ENCODE measurements at places on chromosomes 3 and 15.

- no peak for DNase-seq
Measured at GRCh38 chr3:187946163-187946691, 201.0 kb upstream of the BCL6 start.

DNA sequence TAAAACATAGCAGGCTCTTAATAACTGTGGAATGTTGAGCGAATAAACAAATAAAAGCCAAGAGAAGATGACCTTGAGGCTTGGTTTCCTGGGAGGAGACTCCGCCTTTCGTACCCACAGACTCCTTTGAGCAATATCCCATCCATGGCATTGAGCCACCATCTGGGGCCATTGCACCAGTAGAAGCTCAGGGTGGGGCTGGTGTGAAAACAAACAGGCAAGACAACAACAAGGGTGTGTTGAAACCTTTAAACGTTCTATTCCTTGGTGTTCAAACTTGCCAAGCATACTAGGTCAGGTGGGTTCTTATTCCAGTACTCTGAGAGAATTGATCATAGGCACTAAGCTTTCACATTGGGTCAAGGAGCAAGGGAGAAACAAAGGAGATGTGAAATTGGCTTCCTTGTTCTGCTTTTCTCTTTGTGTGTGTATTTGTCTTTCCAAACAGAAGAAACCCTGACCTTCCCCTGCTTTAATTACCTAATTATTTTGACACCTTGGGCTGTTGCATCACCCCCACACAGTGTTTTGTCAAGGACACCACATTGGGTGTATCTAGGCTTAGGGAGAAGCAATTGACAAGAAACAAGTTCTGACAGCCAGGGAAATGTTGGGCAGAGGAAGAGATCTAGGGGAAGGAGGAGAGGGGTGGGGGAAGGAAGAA lies 105.1 kb upstream of the BCL6 start:
- no peak for DNase-seq

GRCh38 chr3:96294143-96294542 lies 520.3 kb upstream of the EPHA6 start:
- DNase-seq = no peak

DNA sequence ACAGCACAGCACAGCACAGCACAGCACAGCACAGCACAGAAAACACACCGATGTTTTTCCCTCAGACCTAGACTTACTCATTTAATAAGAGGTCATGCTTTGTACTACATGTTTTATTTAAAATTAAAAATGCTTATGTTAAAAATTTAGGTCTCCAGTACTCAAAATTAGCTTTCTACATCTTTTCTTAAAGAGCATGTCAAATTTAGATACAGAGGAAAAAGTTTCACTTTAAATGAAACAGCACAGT lies 78.7 kb downstream of the CHAC1 start:
- no peak for DNase-seq

- DNase-seq = no peak
Measured at GRCh38 chr3:173238091-173238490, 97.1 kb upstream of the SPATA16 start.

DNA sequence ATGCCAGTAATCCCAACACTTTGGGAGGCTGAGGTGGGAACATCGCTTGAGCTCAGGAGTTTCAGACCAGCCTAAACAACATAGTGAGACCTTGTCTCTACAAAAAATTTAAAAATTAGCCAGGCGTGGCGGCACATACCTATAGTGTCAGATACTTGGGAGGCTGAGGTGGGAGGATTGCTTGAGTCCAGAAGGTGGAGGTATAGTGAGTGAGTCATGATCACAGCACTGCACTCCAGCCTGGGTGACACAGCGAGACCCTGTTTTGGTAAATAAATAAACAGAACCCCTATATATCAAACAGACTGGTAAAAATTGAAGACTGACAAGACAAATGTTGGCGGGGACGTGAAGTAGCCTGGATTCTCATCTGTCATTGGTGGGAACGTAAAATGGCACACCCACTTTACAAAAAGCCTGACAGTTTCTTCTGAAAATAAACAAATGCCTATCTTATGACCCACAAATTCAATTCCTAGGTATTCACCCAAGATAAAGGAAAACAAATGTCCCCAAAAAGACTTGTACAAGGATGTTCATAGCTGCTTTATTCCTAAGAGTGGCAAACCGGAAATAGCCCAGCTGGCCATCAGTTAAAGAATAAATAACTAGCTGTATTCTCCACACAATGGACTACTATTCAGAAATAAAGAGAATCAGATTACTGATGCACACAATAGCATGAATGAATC lies 47.0 kb upstream of the GK5 start:
- no peak for DNase-seq

DNA sequence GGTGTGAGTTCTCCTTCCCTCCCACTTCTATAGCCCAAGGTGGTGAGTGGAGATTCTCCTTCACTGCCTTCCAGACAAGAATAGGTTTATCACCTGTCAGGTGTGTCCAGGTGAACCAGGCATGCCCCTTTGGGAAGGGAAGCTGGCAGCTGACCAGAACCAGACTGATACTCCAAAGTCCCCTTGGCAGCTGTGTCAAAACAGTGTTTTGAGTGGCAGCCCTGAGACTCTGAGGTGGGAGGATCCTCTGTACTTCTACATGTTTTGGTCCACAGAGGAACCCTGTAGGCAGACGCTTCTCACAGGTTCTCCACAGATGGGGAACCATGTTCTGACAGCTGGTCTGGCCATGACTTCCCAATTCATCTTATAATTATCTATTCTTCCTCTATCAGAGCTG lies 30.1 kb downstream of the ISL2 start:
- DNase-seq = no peak

GRCh38 chr3:111314181-111314873 lies 227.7 kb upstream of the CD96 start:
- no peak for DNase-seq

GRCh38 chr3:88282528-88283241 lies 132.9 kb downstream of the C3orf38 start:
- DNase-seq = no peak

DNA sequence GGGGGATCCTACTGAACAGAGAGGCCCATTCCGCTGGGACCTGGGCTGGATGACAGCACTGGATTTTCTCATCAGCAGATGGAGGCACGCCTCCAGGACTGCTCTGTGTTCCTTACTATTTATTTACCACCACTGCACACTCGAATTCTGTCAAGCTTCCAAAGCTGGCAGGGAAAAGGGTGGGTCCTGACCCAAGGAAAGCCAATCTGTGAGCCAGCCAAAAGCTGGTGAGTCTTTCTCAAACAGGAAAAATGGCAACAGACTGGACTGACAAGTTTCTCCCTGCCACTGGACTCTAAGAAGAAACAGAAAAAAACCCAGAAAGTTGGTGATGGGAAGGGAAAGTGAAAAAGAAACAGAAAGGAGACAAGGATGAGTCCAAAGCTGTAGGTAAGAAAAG lies 37.8 kb downstream of the CD47 start:
- no peak for DNase-seq

DNA sequence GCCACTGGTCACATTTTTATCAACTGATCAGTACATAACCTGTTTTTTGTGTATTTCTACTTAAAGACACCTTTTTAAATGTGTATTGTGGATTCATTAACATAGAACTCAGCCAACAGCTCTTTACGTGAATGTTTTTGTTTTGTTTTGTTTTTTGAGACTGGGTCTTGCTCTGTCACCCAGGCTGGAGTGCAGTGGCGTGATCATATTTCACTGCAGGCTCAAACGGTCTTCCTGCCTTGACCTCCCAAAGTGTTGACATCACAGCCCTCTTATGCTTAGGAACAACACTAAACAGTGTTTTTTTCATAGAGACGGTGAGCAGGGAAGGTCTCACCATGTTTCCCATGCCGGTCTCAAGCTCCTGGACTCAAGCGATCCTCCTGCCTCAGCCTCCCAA lies 9.9 kb downstream of the PSMA4 start:
- DNase-seq = no peak

GRCh38 chr3:168998792-168999191 lies 664.7 kb downstream of the MECOM start:
- DNase-seq = no peak

DNA sequence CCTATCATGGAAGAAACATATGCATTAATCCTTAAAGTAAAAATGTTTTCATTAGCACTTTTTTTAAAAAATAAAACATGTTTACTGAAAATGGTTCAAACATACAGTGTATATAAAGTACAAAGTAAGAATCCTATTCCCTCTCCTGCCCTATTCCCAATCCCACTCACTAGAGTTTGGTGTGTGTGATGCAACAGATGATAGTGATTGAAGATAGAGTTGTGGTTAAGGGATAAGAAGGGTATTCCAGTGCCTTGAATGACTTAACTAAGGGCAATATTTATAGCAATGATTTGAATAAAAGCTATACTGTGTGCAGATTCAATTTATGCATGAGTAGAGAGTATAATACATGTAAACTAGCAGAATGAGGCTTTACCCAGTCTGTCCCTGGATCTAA lies 18.1 kb downstream of the ZNF280D start:
- DNase-seq = no peak

DNA sequence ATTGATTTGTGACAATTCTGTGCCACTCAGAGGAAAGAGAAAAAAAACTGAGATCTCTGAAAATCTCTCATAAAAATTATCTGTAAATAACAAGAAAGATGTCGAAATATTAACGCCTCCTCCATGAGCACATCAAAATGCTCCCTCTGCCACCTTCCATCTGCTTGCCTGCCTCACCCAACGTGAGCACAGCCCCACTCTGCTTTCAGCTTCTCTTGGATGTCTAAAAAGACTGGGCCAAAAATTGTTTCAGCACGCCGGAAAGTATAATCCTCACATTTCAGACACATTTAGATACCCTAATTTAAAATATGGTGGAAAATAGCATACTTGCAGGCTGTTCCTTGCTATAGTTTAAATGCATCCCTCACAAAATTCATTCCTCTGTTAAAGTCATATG lies 57.1 kb downstream of the ERC2 start:
- DNase-seq = no peak

DNA sequence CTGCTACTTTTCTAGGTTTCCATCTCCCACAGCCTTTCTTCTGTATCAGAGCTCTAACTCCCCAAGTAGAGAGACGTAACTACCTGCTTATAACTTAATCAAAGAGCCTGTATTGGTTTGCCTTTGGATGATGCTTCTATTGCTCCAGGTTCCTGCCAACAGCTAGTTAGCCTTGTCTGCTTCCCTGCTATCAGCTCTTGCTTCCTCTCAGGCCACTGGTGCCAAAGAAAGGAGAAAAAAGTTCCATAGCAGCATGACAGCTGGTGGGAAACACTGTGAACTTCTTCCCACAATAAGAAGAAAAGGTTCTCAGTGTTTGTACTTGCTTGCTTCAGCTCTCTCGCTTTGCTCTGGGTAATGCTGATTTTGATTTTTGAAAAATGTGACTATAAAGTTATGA lies 206.6 kb downstream of the GBE1 start:
- DNase-seq = no peak

DNA sequence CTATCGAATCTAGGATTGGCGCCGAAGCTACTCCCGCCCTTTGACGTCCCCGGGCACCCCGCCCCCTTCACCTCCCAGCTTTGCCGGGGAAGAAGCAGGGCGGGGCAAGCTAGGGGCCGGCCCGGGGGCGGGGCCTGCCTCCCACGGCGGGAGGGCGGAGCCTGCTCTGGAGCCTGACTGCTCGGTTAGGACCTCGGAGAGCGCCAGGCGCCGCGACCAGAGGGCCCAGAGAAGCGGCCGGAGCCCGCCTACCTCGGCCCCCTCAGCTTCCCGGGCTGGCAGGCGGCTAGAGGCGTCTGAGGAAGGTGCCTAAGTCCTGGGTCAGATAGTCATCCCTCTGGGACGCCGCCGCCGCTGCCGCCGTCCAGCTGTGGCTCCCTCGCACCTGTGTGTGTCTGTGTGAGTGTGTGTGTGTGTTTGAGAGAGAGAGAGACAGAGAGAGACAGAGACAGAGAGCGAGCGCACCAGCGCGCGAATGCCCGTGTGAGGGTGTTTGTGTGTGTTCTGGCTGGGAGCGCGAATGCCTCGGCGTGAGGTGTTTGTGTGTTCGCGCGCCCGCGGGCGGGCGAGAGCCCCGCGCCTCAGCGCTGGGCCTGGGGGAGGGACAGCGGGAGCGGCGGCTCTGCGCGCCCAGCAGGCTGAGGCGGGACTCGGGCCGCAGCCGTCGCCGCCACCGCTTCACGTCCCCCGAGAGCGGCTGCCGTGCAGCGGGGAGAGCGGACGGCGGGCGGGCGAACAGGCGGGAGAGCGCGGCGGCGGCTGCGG lies at the start of gene STXBP5L:
Gene STXBP5L, plus strand, starts transcription at position 176 of the 765 bp plus-strand sequence. CDS start 1,374 bp downstream, outside the sequence.
- peak; percentile 88 for DNase-seq

DNA sequence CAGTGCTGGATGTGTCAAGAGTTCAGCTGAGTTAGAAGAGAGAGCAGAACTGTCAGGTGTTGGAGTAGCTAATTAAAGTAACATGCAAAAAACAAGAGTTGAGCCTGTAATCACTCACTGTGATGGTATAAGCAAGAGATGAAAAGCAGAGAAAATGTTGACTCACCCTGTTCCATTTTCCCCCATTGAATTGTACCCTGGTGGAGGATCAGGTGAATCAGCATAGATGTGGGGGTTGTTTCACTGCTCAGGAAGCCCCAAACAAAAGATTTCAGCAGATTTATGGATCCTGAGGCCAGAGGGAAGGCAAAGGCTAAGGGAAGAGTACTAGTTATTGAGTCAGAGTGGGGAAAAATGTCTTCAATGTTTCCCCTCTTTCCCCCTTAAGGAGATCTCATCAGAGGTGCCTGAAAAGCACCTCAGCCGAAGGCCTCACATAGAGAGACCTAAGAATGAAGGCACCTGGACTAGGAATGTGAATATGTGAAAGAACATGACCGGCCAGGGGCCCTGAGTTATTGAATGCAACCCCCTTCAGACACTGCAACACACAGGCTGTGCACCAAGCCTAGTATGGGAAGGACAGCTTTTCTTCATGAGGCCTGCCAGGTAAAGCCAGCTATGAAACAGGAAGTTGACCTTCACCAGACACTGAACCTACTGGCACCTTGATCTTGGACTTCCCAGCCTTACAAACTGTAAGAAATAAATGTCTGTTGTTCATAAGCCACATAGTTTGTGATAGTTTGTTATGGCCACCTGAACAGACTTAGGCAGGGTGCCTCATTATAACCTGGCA lies 90.1 kb downstream of the TMCO5A start:
- no peak for DNase-seq

GRCh38 chr3:49868862-49869466 lies 742 bp downstream of the CAMKV start:
- DNase-seq = no peak

DNA sequence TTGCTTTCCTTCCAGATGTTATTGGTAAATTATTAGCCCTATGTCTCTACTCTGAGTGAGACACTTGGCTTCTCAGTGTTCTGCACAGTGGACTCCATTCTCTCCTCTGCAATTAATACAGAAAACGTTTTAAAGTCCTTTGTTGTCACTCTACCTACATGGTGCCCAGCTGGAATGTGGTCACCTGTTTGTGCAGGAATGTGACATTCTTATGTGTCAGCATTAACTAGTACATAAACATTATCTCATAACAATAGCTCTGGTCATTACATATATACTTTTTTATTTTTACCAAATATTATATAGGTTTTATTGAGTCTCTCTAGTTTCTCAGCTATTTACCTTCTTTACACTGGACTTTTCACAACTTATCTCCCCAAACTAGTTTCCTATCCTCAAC lies 147.0 kb upstream of the KCNMB2 start:
- DNase-seq = no peak
